ENCODE measurements at places on chromosomes 4 and X.

DNA sequence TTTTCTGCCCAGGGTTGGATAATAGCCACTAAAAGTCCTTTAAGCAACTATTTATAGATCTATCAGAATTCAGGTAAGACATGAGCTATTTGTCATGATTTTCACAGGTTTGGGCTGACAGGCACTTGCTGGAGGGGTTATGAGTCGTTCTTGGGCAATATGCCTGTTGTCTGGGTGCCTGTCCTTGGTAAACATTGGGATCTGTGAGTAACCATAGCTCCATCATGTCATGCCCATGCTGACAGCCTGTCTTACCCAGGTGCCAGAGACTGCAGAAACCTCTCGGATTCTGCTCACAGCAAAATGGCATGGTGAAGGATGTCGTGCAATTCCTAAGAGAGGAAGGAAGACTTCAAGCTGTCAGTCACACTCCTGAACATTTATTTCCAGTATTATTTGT, 116.0 kb upstream of the PUDP start:
- DNase-seq: no peak

DNA sequence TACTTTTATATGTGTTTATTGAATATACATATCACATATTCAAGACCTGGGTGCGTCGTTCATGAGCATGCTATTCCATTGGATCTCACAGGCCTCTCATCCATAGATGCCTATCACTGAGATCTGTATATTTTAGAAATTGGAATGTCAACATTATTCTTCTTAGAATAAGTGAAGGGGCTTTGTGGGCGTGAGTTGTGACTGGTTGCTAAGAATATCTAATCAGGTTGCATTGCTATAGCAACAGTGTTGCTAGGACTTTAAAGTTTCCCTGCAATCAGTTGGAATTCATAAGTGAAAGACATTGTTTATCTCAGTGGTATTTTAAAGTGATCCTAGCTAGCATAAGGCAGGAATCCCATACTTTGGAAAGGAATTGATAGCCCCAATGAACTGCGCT, 36.7 kb upstream of the ANK2 start:
- no peak for DNase-seq

- no peak for DNase-seq
Observed at GRCh38 chr4:156116991-156117390, 163.3 kb upstream of the CTSO start.

- DNase-seq: no peak
Observed at GRCh38 chrX:132592880-132593279, 104.0 kb upstream of the MBNL3 start.

DNA sequence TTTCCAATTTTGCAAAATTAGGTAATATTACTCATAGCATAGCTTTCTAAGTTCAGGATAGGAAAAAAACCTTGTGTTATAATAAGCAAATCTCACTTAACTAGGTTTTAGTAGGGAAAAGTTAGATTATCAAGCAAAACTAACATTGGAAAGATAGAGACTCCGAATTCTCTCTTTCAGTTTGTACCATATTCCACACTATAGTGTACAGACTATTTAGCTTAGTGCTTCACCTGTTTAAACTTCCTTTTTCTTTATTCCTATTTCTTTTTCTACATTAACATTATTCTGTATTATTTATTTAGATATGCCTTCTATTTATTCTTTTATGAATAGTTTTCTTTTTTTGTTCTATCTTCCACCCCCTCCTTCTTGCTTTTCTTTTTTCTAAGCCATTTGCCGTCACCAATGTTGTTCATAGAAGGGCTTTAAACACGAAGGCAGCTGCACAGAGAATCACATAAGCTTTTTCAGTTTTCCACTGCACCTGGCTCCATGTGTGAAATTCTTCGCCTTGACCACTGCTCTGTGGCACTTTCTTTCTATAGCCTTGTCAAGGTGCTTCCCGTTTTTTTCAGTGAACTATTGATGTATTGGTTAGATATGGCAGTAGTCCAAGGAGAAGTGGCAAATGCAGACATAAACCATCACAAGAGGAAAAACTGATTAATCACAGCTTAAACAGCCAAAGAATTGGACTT, 8.5 kb downstream of the PCDH10 start:
- no peak for DNase-seq

DNA sequence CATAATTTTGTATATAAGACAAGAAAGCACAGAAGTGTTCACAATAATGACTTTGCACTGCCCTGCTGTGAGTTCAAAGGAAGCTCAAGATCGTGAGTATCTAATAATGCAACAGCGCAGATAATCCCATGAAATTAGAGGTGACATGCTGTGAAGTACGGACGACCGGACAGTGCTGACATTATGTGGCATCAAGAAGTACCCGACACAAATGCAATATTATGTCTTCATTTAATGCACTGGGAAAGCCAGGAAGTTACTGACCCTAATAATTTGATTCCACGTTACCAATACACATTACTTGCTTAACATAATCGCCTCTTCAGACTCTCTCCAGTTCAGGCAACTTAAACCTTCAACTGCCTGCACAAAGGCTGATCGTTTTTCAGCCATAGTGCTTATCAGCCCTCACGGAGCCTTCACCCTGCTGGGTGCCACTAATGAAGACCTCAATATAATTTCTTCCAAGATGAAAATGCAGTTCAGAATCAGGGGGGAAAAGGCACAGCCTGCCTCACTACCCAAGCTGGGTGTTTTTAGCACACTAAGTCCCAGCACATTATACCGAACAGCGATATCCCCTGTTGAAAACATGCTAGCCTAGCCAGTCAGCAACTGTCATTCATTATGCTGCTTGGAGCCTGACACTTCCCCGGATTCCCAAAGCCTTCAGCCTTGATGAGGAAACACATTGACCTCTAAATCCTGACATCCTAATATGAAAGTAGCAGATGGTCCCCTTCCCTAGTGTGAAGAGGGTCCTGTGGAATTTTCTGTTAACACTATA, 56.1 kb downstream of the SLC7A11 start:
- DNase-seq: no peak

- no peak for DNase-seq
Observed at GRCh38 chr4:105679186-105679585, 29.3 kb downstream of the INTS12 start.

GRCh38 chr4:100100985-100101384, 89.3 kb downstream of the DDIT4L start:
- no peak for DNase-seq

DNA sequence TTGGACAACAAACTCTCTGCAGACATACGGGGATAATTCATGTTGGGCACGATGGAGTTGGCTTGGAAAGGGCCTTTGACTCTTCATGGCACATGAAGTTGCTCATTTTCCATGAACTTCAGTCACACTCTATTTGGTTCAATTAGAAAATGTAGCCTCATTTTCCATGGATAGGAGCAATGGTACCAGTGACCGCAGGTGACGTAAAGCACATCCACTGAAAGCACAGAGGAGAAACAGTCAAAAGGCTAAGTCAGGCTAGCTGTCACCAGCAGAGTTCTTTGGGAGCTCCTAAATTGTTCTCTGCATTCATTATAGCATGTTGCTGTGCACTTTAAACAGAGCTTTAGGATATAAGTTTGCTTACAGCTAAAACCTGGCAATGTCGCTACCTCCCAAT, 39.9 kb upstream of the MAP3K15 start:
- no peak for DNase-seq

GRCh38 chrX:150731795-150732194, 38.6 kb downstream of the MTMR1 start:
- peak; percentile 8 for DNase-seq

DNA sequence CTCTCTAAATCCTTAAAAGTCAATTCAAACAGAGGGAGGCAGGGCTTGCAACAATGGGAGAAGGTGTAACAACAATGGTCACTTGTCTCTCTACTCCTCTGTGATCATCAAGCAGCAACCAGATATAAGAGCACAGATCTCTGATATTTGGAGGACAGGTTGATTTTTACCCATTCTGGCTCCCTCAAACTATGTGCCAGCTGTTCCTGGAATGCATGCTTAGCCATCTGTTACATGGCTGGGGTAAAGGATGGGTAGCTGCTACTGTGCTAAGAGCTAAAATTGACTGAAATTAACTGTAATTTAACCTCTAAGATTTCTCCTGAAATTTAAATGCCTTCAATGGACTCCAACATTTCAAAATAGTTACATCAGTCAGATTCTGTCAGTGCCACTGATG, 1459.9 kb downstream of the PCDH7 start:
- DNase-seq: no peak

DNA sequence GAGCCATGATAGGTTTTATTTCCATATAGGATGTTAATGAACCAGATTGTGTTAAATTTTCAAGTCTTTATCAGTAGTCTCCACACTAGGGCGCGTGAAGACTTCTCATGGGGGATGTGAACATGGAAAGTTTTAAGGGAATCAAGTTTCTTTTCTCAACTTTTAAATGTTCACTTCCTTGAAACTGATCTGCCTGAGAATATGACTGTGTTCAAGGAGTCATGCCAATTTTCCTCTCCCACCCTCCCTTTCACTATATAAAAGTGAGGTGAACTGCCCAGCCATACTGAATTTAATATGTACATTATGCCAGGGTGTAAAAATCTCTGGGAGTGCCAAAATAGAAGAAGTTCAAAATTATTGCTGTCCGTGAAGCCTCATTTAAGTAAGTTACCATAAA, 30.4 kb upstream of the HPGDS start:
- no peak for DNase-seq

GRCh38 chr4:140047017-140047640, 106.9 kb downstream of the MAML3 start:
- DNase-seq: no peak

DNA sequence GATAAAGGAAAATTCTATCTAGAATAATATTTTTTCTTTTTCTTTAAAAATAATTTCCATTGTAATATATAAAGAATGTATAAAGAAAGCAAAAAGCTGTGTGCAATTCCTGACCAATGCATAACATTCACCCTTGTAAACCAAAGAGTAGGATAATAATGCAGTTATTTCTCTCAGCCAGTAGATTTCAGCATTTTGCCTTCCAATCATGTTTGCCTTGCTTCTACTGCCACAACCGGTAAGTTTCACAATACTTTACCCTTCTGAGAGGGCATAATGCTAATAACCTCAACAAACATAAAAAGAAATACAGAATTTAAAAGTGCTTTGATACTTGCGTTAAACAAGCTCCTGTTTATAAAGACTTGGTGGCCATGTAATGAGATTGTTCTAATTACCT, 59.9 kb downstream of the CHIC2 start:
- DNase-seq: no peak

- no peak for DNase-seq
Observed at GRCh38 chr4:2482693-2483092, 13.8 kb downstream of the RNF4 start.

DNA sequence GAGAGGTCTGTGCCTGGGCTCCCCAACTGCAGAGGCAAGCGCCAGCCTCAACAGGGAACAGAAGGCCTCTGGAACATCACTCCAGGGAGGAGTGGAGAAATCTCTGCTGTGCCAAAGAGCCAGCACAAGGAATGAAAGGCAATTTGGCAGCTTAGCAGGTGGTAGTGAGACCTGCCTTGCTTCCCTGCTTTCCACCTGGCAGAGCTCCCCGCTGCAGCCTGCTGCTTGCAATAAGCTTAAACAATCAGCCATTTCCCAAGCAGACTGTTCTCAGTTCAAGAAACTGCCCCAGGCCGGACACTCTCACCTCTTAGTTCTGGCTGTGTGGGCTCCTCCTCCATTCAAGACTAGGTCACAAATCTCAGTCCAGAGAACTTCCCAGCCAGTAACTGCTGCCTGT, 370.6 kb downstream of the MAGEB5 start:
- DNase-seq: no peak

DNA sequence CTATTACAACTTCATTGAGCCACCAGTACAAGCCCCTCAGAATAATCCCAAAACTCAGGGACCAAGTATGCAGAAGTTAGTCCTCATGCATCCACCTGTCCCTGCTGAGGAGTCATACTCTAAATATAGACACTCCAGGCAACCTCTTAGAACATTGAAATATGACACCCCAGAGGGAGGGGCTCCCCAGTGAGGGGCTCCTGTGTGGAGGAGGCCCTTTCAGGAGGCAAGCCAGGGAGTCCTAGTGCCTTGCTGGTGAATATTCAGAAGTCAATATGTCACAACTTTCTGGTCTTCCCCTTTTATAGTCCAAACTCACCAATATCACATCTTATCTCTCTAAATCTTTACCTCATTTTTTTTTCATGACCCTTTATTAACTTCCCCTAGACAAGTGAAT, 1.6 kb upstream of the ARMCX6 start:
- DNase-seq: no peak

DNA sequence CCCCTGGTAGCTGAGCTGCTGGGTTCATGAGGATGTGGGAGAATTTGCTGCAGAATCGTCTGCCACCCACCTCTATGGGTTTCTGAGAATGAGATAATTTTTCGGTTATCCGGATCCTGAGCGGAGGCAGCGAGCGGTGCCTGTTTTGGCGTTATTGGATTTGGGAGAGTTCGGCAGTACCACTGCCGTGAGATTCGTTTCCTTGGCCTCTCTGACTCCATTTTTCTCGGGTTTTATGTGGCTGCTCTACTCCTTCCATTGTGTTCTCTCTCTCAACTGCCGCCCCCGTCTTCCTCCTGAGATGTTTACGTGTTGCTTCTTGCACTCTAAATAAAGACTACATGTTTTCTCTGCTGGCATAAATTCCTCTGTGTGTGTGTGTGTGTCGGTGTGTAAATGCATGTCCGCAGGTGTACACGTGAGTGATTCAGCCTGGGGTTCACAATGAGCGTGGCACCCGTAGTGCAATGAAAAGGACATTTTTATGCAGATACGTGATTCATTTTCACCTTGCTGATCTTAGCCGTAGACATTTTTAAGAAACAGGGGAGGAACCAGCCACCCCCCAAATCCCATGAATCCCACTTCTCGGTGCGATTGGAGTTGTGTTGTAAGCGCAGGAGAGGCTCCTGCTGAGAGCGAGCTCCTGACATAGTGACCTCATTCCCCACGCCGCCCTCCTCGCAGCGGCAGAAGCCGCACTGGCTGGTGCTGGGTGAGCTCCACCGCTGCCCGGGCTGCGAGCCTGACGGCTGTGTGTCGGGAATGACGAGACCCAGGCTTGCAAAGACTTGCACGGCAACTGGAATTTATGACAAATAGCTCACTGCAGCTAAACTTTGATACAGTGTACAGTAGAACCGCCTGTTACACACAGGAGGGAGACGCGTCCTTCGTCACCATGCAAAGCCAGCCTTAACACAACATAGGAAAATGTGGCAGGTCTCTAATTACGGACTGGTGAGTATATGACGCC, 82.2 kb downstream of the STOX2 start:
- DNase-seq: no peak

DNA sequence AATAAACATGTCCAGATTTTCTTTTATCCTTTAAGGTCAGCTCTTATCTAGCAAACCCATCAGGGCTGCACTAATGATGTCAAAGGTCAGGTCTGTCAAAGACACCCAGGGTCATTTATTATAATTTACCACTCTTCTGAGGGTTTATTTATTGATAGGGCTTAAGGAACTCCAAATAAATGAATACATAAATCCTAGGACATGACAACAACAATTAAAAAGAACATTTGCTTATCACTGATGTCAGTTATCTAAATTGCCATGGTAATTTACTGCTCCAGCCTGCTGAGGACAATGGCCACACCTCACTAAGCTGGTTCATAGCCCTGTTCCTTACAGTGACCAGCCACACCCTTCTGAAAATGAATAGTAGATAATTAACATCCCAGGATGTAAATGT, 317.1 kb downstream of the UNC5C start:
- DNase-seq: no peak

- DNase-seq: no peak
Observed at GRCh38 chr4:108483650-108484049, 136.7 kb upstream of the RPL34 start.

All from SIG-M5 (cell line).